ENCODE measurements at places on chromosomes 3 and 15.

GRCh38 chr3:179000144-179000543 lies 71.5 kb downstream of the ZMAT3 start:
- no peak for DNase-seq

GRCh38 chr15:81856001-81856633 lies 189.7 kb downstream of the MEX3B start:
- DNase-seq, result no peak

DNA sequence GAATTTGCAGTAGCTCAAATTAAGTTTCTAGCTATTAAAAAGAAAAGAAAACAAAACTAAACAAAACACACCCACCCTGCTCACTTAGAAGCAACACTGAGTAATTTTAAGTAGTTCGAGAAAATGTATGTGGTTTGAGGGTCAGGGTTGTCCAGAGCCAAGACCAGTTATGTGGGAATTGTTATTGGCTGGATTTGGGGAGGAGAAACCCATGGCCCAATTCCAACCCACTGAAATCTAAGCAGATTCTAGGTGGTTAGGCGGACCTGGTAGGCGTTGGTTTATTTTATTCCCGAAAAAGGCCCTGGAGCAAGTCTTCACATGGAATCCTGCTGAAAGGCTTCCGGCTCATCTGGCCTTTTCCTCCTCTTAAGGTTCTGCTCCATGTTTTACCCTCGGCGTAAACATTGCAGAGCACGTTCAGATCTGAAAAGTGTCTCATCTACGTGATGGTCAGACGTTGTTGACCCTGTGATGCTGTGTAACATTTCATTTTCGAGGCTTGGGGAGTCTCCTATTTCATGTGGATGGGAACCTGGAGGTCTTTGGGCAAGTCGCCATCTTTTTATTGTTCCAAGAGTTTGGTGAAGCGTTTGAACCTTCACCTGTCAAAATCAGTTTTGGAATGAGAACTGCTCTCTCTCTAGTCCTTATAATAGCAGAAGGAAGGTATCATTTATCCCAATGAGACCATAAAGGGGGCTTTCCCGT lies 64.0 kb downstream of the FLNB start:
- DNase-seq, result no peak

DNA sequence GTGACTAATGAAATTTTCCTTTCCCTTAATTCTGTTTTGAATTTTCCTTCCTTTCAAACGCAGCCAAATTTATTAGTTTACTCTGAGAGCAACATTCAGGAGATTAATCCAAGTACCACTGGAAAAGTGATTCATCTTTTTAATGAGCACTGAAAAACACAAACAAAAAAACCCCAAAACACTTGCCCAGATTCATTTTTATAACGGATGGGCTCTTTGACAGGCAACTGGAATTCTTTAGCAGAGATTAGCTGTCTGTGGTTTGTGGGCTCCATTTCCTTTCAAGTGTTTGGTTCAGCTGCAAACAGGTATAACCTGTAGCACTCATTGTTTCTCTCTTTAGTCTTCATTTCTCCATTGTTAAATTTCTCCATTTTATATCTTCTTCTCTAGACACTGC lies 3.1 kb upstream of the POLR2M start:
- DNase-seq, result no peak

DNA sequence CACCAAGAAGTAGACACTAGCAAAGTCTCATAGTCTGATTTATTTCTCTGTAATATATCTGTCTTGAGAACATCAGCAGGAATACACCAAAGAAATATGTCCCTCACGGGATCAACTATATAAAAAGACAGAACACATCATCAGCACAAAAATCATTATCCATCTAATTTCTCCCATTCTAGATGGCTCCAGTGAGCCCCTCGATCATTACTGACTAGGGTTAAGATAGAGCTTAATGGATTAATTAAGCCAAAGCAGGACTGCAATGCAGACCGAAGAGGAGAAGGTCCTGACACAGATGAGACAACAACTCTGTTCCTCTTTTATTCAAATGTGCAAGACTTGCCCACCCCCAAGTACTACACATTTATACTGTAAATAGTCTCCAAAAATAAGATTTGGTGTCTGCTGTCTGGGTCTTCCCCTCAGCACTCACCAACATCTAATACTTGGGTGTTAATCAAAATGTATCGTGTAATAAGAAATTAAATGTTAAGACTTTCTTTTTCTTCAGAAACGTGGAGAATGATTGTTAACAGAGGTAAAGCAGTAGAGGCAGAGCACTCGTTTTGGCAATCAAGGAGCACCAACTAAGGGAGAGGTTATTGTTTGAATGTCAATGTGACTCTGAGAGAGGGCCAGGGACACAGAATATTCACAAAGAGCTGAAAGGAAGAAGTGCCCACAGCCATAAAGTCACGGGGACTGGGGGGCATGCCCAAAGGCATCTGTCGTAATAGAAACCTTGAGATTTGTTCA lies 133.6 kb downstream of the TIGIT start:
- DNase-seq, result no peak

GRCh38 chr3:191476066-191476772 lies 15.3 kb downstream of the PYDC2 start:
- no peak for DNase-seq

GRCh38 chr3:82643948-82644347 lies 882.5 kb upstream of the GBE1 start:
- DNase-seq, result no peak

Data from bone marrow (tissue), 2 donors.